Stimulated activated CD4-positive, alpha-beta T cell treated with anti-CD3 and anti-CD28 coated beads, Interleukin-12 subunit alpha, Interleukin-12 subunit beta, amount 100 ng/mL, for 24 hours (primary cell): ENCODE measurements at places on chromosomes 11 and 22.

- DNase-seq: peak; percentile 59
Measured at GRCh38 chr11:61092280-61092766, 10.0 kb upstream of the CD5 start.

- no peak for DNase-seq
Measured at GRCh38 chr22:36830601-36831000, 13.8 kb upstream of the PVALB start.

- no peak for DNase-seq
Measured at GRCh38 chr11:102770191-102770590, 10.2 kb downstream of the MMP10 start.

DNA sequence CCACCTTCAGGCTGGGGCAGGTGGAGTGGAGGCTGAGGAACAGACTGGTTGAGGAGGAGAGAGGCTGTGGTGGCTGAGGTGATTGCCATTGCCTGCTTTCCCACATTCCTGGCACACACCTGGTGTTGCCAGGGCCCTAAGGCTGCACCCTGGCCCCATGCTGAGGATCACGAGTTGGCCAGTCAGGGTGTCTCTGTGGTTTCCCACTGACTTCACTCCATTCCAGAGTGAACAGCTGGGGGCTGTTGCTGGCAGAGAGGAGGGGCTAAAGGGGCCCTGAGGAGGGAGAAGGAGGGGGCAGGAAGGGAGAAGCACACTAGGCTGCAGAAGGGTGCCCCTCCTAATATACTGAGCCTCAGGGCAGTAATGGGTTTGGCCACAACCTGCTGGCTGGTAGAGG, 1.8 kb downstream of the TMEM86A start:
- DNase-seq: no peak

GRCh38 chr11:7982582-7983119, 4.5 kb upstream of the EIF3F start:
- DNase-seq: no peak

- DNase-seq: no peak
Measured at GRCh38 chr11:5226732-5227310, at the start of gene HBB. Gene HBB (minus strand): TSS chr11:5227071. CDS start chr11:5227021, 50 bp downstream.
